ENCODE measurements at places on chromosomes 7 and 10. TPM values are rescaled to one million over a fixed set of nuclear protein-coding genes. Genes with fewer than 3 reads are reported as not detected.

DNA sequence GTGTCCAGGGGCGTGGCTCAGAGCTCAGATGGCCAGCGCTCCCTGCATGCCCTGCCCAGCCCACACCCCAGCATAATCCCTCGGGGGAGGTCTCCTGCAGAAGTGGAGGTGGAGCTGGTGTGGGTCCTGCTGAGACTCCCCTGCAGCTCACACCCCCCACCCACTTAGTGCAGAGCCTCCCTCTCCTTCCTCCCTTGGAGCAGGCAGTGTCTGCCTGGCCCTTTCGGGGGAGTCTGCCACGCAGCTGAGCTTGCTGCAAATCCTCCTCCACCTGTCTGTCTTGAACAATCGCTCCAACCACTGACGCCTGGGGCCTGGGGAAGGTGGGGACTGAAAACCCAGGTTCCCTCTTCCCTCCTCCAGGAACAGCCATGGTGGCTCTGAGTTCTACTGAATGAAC is 219.7 kb upstream of the PPP2R2D start:
- no peak overlapping the region for H3K4me3 ChIP-seq
- H3K4me1 ChIP-seq, result no peaks in the 10 kb centered on the region
- DNase-seq, result no peak
- H3K36me3 ChIP-seq, result no peaks in the 10 kb centered on the region
- H3K27me3 ChIP-seq, result no peaks in the 10 kb centered on the region

DNA sequence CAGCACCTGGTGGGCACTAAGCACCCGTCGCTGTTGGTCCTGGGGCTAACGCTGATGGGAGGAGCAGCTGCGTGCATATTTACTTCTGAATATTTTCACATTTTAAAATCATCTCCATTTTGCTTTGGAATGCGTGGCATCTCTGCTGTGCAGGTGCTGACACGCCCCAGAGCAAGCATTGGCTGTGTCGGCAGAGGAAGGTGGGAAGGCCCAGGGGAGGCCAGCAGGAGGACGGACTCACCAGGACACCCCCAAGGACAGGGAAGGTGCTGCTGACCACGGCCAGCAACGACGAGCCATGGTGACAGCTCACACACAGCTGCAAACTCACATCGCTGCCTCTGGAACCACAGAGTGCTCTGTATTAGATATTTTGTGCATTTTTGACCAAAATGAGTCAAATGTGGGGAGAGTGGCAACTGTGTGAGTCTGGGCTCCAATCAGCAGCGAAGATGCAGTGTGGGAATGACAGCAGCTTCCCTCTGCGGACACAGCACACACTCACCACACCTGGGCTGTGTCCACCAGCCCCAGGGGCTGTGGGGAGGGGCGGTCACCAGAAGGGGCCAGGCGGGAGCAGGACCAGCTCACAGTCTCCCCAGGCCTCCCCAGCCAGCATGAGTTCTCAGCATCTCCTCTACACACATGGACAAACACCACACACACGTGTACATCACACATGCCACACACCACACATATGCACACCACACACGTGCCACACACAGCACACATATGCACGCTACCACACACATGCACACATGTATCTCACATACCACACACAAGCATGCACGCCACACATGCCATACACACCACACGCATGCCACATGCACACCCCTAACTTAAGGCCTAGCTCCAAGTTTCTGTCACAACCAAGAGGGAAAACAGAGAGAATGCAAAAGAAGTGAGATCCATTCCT is 58.2 kb downstream of the PTPRN2 start:
- no peaks in the 10 kb centered on the region for H3K36me3 ChIP-seq
- no peak overlapping the region for H3K4me3 ChIP-seq
- H3K27ac ChIP-seq, result no peak overlapping the region
- no peak for DNase-seq

The ABI1 gene
- total RNA-seq, result 20.5 TPM

DNA sequence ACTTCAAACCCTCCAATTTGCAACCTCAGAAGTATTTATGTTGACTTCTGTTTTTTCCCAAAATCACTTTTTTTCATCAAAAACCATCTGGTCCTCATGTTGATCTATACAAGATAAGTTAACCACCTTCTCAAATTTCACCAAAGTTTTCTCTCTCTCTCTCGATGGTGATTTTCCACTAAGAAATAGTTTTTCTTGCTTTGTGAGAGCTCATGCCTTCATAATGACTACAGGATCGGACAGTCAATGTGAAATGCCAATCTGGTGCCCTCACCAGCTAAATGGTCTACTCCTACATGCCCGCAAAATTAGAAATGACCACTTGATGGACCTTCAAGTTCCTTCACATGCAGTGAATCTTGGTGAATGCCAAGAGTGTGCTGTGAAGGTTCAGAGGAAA is 40.4 kb downstream of the CNNM1 start:
- H3K4me3 ChIP-seq, result no peak overlapping the region
- H3K27me3 ChIP-seq, result no peaks in the 10 kb centered on the region
- DNase-seq, result no peak
- no peaks in the 10 kb centered on the region for H3K4me1 ChIP-seq

DNA sequence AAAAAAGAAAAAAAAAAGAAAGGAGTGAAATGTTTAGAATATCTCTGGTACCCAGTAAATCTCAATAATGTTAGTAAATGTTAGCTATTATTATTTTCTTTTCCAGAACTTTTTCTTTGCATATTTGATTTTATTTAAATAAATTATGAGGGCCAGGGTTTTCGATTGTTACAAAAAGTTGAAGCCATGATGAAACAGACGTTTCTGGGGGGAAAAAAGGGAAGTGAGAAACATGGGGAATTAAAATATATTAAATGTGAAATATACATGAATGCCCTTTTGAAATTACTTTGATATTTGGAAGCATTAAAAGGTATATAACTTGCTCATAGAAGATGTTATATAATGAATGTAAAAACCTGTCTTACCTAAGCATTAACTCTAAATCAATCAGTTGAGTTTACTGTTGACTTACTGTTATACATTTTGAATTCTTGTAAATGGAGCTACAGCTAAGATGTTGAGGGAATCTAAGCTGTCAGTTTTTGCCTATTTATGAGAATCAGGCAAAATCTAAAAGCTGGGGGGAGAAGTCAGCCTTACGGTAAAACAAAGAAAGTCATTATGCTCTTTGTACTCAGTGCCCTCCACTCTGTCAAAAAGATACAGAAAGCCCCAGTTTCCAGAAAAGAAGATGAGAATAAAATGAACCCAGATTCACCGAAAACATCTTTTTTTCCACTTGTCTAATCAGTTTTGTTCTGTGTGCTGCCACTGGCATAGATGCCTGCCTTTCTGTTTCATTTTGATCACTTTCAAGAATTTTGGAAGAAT is 30.0 kb upstream of the KDM7A start:
- no peak overlapping the region for H3K27ac ChIP-seq
- no peaks in the 10 kb centered on the region for H3K4me1 ChIP-seq
- H3K36me3 ChIP-seq, result no peaks in the 10 kb centered on the region
- peaks cover 2% of the 10 kb centered on the region for H3K27me3 ChIP-seq
- H3K4me3 ChIP-seq, result no peak overlapping the region

DNA sequence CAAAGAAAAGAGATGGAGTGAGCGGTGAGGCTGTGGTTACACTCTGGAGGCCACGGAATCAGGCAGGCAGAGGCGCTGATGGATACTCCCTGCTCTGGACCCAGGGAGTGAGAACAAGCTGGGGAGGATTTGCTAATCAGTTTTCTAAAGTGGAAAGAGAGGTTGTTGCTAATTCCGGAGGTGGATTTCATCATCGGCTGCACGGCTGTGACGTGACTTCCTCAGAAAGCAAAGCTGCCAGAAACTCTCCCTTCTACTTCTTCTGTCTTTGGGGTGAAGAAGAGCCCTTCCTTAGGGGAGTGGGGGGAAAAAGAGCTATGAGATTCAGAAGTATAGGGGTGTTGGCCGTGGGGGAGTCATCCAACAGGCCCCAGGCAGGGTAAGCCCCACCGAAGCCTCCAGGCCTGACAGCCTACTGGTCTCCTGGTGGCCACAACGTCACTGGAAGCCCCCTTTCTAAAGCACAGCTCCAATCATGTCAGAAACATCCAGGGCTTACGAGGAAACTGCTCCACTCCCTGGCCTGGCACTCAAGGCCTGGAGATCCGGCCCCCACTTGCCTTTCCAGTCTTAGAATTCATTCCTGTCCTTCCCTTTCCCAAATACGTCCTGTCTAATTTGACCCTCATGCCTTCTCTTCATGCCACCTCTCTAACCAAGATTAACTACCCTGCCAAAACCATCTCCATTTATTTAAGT is 114.5 kb downstream of the HIP1 start:
- no peaks in the 10 kb centered on the region for H3K36me3 ChIP-seq
- DNase-seq, result peak; percentile 88
- peaks cover 4% of the 10 kb centered on the region for H3K4me1 ChIP-seq
- no peak overlapping the region for H3K27ac ChIP-seq
- H3K27me3 ChIP-seq, result no peaks in the 10 kb centered on the region
